ENCODE measurements at places on chromosomes 5 and 9. TPM values are rescaled to one million over a fixed set of nuclear protein-coding genes. Genes with fewer than 3 reads are reported as not detected.
A peak's percentile ranks its signal among the peaks of the same experiment; 100 is the strongest.

The LECT2 gene
- not detected for total RNA-seq

The ABCA1 gene
- 162 TPM for total RNA-seq

- no peak for DNase-seq
Measured at GRCh38 chr5:133454442-133454841, 157.9 kb downstream of the FSTL4 start.

GRCh38 chr9:132828201-132828770 is 49.8 kb downstream of the AK8 start:
- DNase-seq: peak; percentile 84

- no peak for DNase-seq
Measured at GRCh38 chr5:173499471-173500212, 116.8 kb downstream of the BOD1 start.

The AJM1 gene
- 1.00 TPM for total RNA-seq

DNA sequence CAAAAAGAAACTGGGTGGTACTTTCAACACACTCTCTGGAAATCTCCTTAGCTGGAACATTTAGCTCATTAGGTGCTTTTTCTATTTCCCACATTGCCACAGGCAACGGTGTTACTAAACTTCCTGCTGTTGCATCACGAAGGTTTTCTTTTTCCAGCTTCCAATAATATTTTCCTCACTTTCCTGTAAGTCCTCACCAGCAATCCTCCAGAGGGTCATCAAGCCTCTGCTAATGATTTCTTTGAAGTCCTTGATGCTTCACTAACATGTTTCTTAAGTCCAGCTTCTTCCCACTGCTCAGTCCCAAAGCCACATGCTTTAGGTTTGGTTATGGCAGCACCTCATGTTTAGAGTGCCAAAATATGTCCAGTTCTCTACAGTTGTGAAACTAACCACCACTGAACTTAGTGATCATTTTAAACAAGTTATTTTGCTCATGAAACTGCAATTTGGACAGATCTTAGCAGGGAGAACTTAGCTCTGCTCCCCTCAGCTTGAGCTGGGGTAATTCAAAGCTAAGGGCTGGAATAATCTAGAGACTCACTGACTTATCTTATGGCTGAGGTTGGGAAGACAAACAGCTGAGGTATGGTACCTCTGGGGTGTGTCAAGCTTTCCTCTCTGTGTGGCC is 39.9 kb upstream of the RETREG1 start:
- DNase-seq: no peak

DNA sequence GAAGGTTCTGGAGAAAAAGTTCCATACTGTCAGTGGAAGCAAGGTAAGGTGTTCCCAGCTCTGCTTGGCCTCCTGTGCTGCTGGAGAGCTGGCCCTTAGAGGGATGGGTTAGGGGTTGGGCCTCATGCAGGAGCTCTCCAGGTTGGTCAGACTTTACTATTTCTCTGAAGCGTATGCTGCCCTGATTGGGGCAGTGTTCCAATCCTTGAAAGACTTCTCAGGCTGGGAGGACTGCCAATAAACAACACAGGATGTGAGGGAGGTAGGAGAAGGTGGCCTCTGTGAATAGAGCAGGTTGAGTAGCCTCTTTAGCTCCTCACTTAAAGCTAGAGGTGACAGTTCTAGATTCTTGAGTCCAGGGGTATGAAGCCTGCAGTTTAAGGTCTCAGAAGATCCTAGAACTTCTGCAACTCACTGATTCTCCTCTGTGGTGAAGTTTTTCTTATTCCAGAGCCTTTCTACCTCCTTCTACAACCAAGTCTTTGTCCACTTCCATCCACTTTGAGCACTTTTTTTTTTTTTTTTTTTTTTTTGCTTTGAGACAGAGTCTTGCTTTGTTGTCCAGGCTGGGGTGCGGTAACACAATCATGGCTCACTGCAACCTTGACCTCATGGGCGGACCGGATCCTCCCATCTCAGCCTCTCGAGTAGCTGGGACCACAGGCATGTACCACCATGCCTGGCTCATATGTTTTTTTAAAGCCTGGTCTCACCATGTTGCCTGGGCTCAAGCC is 3.0 kb downstream of the HNRNPAB start:
- no peak for DNase-seq

DNA sequence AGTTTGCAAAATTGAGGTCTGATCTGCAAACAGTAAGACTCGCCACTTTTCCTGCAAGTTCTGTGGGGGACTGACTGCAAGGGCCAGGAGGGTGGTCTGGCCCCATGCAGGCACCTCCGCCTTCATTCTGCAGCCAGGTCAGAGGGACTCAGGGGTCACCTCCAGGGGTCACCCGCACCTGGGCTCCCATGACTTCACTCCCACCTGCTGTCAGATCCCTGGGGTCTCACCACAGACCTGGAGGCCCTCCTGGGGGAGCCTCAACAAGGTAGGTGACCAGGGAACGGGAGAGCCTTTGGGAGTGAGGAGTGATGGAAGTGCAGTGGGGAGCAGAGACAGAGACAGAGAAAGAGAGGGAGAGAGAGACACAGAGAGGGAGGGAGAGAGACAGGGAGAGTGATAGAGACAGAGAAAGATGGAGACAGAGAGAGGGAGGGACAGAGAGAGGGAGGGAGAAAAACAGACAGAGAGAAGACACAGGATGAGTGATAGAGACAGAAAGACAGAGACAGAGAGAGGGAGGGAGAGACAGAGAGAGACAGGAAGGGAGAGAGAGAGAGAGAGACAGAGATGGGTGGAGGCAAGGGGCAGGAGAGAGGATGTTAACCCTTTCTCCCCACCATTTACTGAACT is 41.5 kb upstream of the SLC6A19 start:
- DNase-seq: no peak

DNA sequence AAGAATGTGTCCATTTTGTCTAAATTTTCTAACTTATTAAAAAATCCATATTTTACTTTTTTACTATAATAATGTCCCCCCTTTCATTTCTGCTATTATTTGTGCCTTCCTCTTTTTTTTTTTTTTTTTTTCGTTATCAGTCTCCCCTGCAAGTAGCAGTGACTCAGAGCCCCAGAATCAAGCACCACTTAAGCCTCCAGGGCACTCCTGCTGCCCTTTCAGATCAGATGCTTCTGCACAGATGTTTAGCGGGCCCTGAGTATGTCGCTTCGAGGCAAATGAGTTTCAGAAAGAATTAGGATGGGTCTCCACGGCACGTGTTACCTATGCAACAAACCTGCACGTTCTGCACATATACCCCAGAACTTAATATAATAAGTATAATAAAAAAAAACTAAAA is 11.7 kb downstream of the MED7 start:
- no peak for DNase-seq

The PRLR gene
- 2.4 TPM for total RNA-seq

The CORO2A gene
- total RNA-seq: 2.5 TPM

DNA sequence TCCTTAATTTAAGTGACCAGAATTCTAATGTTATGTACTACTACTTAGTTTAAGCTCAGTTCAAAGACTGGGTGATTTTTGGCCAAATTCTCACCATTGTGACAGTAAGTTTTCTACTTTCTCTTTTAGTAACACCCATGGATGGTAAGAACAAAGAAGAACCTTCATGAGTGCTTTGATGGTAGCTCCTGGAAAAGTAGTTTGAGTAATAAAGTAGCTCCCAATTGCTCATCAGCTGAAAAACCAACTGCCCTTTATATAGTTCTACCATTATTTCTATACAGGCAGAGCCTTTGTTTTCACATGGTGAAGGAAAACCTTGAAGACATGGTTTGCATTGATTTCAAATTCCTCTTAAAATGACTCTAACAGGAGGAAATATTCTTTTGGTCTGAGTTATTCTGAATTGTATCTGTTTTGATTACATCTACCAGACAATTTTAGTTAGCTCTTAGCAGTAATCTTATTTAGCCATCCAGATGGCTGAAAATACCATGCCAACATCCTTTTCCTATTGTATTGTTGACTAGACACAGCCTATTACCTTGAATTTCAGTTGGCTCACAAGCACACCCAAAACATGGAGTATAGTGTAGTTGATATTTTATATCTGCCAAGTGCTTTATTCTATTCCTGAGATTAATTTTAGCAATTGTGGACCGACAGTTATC is 23.7 kb upstream of the STARD4 start:
- no peak for DNase-seq

The NFX1 gene
- total RNA-seq: 39.1 TPM

The ATP10B gene
- 0.42 TPM for total RNA-seq

DNA sequence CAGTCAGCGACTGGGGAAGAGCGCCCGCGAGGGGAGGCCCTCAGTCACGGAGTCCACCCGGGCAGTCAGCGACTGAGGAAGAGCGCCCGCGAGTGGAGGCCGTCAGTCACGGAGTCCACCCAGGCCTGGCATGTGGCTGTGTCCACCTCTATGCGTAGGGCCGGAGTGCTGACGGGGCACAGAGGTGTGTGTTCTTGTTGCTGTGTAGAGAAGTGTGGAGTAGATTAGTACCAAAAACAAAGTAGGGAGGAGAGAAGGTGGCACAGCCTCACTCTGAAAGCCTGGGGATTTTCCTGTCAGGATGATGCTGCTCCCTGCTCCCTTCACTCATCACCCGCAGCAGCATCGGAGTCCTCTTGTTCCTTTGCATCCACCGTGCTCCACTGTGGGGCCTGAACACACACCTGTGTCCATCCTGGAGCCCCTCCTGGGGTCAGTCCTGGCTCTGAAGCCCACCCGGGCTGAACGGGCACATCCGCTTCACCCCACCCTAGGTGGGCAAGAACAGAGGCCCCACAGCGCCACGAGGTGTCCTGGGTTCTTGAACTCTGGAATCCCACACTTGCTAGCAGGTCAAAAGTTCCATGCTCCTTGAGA is 37.9 kb downstream of the AHRR start:
- DNase-seq: no peak

The IL9 gene
- not detected for total RNA-seq

DNA sequence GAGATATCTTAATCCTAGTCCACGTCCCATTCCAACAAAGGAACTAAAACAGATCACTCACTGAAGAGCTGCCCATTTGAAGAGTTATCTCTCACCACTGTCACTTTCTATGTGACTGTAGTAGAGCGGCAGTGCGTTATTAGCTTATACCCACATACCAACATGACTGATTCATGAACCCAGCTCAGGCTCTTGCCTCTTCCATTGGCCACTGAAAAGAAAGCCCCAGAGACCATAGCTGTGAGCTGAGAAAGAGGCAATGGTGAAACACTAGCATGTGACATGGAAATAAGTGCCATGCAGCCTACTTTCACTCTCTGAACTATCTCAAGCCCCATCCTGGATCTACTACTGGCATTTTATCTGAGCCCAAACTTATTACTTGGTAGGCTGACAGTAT is 151.7 kb upstream of the MOCS2 start:
- DNase-seq: no peak

The TAF1L gene
- total RNA-seq: not detected

DNA sequence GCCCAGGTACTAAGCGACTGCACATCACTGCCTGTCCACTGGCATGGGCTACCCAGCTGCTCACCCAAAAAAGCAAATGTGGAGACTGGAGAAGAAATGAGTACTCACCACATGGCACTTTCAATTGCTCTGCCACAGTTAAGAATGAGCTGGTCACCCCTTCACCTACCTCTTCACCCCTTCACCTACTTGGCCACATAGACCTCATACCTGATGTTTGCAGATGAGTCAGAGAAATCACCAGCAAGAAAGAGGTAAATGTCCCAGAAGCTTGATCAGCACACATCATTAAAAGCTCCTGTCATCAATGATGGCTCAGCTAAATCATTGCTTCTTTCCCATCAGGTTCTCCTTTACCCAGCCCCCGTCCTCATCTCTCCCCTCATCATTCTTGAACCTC is 7.6 kb upstream of the PRUNE2 start:
- DNase-seq: no peak

- no peak for DNase-seq
Measured at GRCh38 chr9:93143830-93144530, 9.9 kb upstream of the NINJ1 start.

GRCh38 chr9:84701801-84702200 is 32.3 kb downstream of the NTRK2 start:
- DNase-seq: no peak

The LMX1B gene
- total RNA-seq: 0.77 TPM

- DNase-seq: no peak
Measured at GRCh38 chr5:108418197-108418596, 36.3 kb upstream of the FBXL17 start.

The SPINK4 gene
- total RNA-seq: not detected

GRCh38 chr9:30349526-30350513 is 2034.6 kb upstream of the ACO1 start:
- no peak for DNase-seq

DNA sequence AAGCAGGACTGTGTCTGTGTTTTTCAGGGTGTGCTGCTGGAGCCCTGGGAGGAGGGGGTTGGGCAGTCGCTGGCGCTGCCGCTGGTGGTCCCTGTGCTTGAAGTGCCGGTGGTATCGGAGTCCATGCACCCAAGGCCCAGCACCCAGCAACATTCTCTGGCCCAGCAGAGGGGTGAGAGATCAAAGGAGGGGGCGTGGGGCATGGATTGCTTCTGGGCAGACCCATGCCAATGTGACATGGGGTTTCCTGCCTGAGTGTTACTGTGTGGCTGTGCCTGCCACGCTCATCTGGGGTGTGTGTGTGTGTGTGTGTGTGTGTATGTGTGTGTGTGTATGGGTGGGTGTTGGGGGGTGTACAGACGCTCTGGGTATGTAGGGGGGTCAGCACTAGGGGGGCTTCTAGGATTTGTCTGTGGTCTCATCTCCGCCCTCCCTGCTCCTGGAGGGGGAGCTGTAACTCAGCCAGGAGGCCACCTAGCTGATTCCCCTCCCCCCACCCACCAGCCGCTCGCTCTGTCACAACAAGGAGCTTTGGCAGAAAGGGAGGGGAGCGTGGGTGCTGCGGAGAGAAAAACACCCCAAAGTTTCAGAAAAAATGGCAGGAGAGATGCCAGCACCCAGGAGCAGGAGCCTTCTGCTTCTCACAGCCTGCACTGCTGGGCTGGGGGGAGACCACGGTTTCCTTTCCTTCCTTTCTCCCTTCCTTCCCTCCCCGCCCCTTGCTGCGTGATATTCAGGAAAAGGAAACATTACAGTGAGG is 35.9 kb upstream of the HSPA9 start:
- no peak for DNase-seq

The SV2C gene
- not detected for total RNA-seq

GRCh38 chr5:32302835-32303754 is 9.6 kb downstream of the MTMR12 start:
- DNase-seq: no peak

- DNase-seq: no peak
Measured at GRCh38 chr5:72194846-72195245, 87.6 kb downstream of the MAP1B start.

- no peak for DNase-seq
Measured at GRCh38 chr9:122314165-122314564, 49.5 kb downstream of the MRRF start.

The TAS2R1 gene
- not detected for total RNA-seq

DNA sequence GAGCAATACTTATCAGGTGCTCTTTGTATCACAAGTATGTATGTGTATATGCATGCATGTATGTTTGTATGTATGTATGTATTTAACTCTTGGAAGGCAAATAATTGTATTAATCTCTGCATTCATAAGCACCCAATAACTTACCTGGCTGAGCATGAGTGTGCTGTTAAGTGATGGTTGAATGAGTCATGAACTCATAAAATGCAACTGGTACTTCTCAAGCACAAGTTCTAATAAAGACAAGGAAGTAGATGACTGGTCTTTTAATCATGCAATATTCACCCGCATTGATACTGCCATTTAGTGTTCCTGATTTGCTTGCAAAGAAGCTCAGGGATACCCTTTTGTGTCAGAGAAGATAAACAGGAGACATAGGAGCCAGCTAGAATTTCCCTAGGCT is 204.9 kb upstream of the TRPM3 start:
- DNase-seq: no peak

- no peak for DNase-seq
Measured at GRCh38 chr5:43010935-43011315, 29.2 kb downstream of the ANXA2R start.

All from mesenteric fat pad (tissue), 1 donor.